ENCODE measurements at places on chromosomes 3 and 15. TPM values are rescaled to one million over a fixed set of nuclear protein-coding genes. Genes with fewer than 3 reads are reported as not detected.
A peak's percentile ranks its signal among the peaks of the same experiment; 100 is the strongest.

DNA sequence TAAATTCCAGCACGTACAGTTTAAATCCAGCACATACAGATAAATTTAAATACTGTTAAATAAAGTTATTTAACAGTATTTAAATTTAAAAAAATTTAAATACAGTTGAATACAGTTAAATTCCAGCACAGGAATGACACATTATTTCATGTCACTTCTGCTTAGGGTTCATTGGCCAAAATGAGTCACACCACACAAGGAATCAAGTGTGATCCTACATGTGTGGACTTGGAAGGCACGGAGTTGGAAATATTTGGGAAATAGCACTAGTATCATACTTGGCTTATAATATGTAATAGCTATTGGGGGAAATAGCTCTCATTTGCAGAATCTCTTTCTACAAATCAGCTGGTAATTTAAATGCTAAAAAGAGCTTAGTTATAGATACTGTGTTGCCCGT is 10.6 kb downstream of the RAB7A start:
- H3K27me3 ChIP-seq = no peaks in the 10 kb centered on the region
- DNase-seq = no peak
- no peaks in the 10 kb centered on the region for H3K4me1 ChIP-seq
- no peaks in the 10 kb centered on the region for H3K36me3 ChIP-seq
- H3K27ac ChIP-seq = no peak overlapping the region

DNA sequence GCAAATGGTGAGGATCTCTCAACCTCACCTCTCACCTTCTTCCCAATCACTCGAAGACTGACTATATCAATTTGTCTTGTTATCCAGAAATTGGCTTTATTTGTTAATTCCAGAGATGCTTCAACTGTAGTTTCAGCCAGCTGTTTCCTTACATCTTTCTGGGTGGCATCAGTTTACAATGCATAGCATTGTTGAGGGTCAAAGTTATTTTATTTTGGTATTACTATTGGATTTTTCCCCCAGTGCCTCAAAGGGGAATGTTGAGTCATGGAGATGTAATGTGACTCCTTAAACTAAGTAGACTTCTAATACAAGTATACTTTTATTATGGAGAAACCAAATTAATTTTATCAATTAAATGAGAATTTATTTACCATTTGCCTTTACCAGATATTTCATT is 351.6 kb downstream of the TIGIT start:
- no peak for DNase-seq
- no peak overlapping the region for H3K27ac ChIP-seq
- H3K36me3 ChIP-seq = no peaks in the 10 kb centered on the region
- H3K27me3 ChIP-seq = no peaks in the 10 kb centered on the region
- no peak overlapping the region for H3K4me3 ChIP-seq

GRCh38 chr15:95365511-95366107 is 964.9 kb upstream of the NR2F2 start:
- H3K27ac ChIP-seq = peak overlapping the region; percentile 64
- peak; percentile 33 for DNase-seq
- no peaks in the 10 kb centered on the region for H3K27me3 ChIP-seq
- H3K36me3 ChIP-seq = no peaks in the 10 kb centered on the region
- no peak overlapping the region for H3K4me3 ChIP-seq
- H3K4me1 ChIP-seq = no peaks in the 10 kb centered on the region

GRCh38 chr3:59153648-59154047 is 103.8 kb upstream of the CFAP20DC start:
- DNase-seq = no peak
- H3K4me3 ChIP-seq = no peak overlapping the region
- no peaks in the 10 kb centered on the region for H3K4me1 ChIP-seq

GRCh38 chr3:138940446-138940845 is 6.5 kb downstream of the FOXL2 start:
- no peak overlapping the region for H3K27ac ChIP-seq
- H3K36me3 ChIP-seq = no peaks in the 10 kb centered on the region
- no peak overlapping the region for H3K4me3 ChIP-seq
- H3K4me1 ChIP-seq = no peaks in the 10 kb centered on the region
- DNase-seq = no peak

DNA sequence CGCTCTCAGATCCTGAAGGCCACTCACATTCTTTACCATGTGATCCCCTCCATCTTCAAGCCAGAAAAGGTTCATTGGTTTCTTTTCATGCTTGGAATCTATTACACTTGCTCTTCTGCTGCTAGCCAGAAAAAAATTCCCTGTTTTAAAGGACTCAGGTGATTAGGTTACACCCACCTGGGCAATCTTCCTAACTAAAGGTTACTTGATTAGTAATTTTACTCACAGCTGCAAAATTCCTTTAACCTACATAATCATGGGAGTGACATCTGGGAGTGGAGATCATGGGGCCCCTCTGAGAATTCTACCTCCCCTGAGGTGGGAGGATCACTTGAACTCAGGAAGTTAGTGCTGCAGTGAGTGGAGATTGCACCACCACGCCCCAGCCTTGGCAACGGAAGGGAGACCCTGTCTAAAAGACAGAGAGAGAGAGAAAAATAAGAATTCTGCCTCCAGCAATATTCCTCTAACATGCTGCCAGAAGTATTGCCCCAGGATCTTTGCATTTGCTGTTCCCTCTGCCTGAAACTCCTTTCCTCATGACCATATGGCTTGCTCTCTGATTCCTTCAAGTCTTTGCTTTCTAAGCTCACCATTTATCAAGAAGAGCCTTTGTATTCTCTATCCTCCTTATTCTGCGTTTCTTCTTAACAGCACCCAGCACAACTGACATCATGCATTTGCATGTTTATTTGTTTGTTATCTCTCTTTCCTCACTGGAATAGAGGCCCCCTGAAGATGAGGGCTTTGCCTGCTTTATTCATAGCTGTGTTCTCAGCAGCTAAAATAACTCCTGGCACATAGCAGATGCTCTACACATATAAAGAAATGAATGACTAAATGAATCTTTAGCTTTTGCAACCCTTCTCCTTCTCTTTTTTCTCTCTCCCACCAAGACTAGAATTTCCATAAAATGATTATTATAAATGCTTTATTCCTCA is 68.2 kb downstream of the EDEM1 start:
- no peak overlapping the region for H3K27ac ChIP-seq
- no peak for DNase-seq
- H3K4me1 ChIP-seq = no peaks in the 10 kb centered on the region
- no peak overlapping the region for H3K4me3 ChIP-seq

GRCh38 chr3:190892395-190892902 is 30.0 kb upstream of the GMNC start:
- no peak overlapping the region for H3K4me3 ChIP-seq
- H3K27ac ChIP-seq = no peak overlapping the region
- H3K4me1 ChIP-seq = no peaks in the 10 kb centered on the region
- H3K36me3 ChIP-seq = no peaks in the 10 kb centered on the region
- no peak for DNase-seq

DNA sequence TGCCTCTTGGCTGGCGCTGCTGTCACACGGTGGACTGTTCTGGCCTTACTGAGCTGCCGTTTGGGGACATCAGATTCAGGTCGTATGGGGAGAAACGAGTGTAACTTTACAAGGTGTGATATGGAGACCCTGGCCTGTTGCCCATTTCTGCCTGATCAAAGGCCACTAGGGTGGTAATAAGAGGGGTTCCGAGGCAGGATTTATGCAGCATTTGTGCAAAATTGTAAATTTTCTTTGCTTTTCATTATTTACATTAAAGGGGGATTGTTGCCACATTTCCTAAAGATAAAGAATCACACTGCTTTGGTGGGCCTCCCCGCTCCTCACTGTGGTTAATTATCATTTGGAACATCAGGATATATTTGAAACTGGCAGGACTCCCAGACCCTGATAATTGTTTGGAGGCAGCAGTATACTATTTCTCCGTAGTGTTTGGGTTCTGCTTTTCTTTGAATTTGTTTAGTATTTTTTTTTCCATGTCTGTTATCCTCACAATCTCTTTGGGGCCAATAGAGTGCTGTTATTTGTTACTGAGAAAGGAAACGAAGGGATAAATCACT is 891 bp downstream of the NXPE3 start:
- H3K27me3 ChIP-seq = no peaks in the 10 kb centered on the region
- H3K27ac ChIP-seq = peak overlapping the region; percentile 84
- H3K4me3 ChIP-seq = peak overlapping the region; percentile 89
- no peaks in the 10 kb centered on the region for H3K36me3 ChIP-seq
- no peaks in the 10 kb centered on the region for H3K4me1 ChIP-seq

GRCh38 chr3:183214277-183214612 is 38.8 kb upstream of the B3GNT5 start:
- H3K36me3 ChIP-seq = no peaks in the 10 kb centered on the region
- DNase-seq = no peak
- no peak overlapping the region for H3K4me3 ChIP-seq
- H3K27me3 ChIP-seq = no peaks in the 10 kb centered on the region

DNA sequence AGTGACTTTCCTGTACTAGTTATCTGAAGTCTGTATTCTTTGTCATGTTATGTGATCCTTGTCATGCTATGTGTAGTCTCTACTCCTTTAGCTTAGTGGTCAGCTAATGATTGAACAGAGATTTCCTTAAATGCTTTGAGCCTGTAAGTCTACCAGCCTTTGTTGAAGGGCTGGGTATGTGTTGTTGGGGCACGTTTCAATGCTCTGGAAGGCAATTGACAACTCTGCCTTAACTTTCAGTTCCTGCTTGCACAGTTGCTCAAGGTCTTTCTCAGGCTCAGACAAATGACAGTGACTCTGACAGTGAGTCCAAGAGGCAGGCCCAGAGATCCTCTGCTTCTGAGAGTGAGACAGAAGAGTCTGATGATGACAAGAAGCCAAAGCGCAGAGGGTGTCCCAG is 89.3 kb downstream of the CHD2 start:
- H3K27me3 ChIP-seq = no peaks in the 10 kb centered on the region
- no peaks in the 10 kb centered on the region for H3K4me1 ChIP-seq
- no peak overlapping the region for H3K27ac ChIP-seq
- DNase-seq = no peak

GRCh38 chr3:66297260-66297873 is 76.6 kb downstream of the SLC25A26 start:
- H3K4me1 ChIP-seq = no peaks in the 10 kb centered on the region
- no peak for DNase-seq
- H3K27ac ChIP-seq = no peak overlapping the region
- H3K27me3 ChIP-seq = no peaks in the 10 kb centered on the region
- H3K4me3 ChIP-seq = no peak overlapping the region

- no peaks in the 10 kb centered on the region for H3K4me1 ChIP-seq
- no peak for DNase-seq
- no peaks in the 10 kb centered on the region for H3K27me3 ChIP-seq
- no peak overlapping the region for H3K27ac ChIP-seq
Measured at GRCh38 chr3:197800379-197800778, 9.3 kb downstream of the LRCH3 start.

DNA sequence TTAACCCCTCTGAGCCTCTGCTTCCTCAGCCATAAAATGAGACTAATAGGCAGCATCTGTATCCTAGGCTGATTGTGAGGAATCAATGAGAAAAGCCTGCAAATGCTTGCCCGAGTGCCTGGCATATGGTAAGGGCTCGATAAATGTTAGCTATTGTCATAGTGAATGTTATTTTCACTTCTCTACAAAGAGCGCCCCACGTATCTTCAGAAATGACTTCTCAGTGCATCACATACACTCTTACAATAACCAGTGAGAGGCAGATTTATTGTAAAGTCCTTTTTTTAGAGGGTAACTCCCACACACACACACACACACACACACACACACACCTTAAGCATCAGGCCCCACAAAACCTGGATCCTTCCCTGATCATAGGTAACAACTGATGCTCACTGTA is 60.5 kb upstream of the SPATA12 start:
- no peak for DNase-seq
- H3K4me1 ChIP-seq = peaks cover 12% of the 10 kb centered on the region
- no peaks in the 10 kb centered on the region for H3K27me3 ChIP-seq
- no peak overlapping the region for H3K4me3 ChIP-seq

- DNase-seq = no peak
- no peaks in the 10 kb centered on the region for H3K27me3 ChIP-seq
- H3K4me1 ChIP-seq = no peaks in the 10 kb centered on the region
- no peak overlapping the region for H3K4me3 ChIP-seq
Measured at GRCh38 chr15:70625438-70625837, 137.9 kb downstream of the UACA start.

P2RY13 gene
- total RNA-seq = 0.88 TPM

TLR9 gene
- total RNA-seq = not detected

NPAP1 gene
- total RNA-seq = 0.41 TPM

TYRO3 gene
- total RNA-seq = 25.9 TPM

CYP1A2 gene
- not detected for total RNA-seq

TMEM108 gene
- 3.2 TPM for total RNA-seq

Data from uterus (tissue), 4 donors.